ENCODE measurements at places on chromosomes 2 and 18.

GRCh38 chr2:68722712-68723111 lies 11.9 kb upstream of the ARHGAP25 start:
- DNase-seq: no peak

DNA sequence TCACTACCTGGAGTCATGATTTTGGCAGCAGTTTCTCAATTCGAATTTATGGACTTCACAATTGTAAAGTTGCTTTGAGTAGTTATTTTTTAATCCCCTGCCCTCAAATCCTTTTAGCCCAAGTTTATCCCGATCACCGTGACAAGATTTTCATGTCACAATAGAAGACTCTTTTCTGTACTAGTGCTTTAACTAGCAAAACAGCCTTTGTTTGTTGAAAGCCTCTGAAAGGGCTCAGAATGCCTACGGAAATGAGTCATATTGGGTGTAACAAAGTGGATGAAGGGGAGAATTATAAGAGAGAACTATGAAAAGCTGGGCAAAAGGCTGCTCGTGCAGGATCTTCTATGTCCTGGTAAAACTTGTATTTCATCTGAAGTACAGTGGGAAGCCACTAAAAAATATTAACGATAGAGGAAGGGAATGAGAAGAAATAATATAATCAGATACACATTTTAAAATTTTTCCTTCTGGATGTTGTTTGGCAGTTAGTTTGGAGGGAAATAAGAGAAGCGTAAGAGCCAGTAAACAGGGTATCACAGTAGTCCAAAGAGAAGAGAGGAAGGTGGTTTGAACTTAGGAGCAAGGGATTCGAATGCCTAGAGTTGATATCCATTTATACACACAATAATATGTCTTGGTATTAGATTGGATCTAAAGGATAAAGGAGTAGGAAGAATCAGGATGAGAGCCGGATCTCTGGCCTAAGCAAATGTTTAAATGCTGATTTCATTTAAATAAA lies 114.9 kb downstream of the GALNT13 start:
- DNase-seq: no peak

DNA sequence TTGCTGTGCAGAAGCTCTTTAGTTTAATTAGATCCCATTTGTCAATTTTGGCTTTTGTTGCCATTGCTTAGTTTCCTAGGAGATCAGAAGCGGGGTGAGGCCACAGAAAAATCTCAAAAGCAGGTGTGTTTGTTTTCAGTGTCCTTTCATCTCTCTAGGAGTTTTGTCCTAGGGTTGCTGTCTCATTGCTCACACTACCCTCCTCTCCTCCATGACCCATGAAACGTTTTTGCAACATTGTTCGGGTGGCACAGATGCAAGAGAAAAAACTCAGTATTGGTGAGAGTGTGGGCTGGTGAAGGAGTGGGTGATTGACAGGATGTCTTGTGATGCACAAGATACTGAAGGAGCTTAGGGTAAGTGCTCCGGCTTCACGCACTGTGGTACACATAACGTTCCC lies 103.6 kb downstream of the LYPD1 start:
- no peak for DNase-seq

DNA sequence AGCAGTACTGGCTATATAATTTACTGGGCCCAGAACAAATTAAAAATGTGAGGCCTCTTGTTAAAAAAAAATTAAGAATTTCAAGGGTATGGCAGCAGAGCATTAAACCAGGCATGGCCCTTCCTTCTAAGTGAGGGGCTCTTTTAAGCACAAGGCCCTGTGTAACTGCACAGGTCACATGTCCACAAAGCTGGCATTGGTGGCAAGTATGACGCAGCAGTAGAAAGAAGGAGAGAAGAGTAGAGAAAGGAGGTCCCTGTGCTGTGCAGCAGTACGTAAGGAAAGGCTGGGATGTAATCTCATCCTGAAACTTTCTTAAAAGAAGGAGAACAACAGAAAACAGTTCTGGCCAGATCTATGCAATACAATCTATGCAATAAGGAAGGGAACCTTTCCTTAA lies 51.2 kb downstream of the MBD2 start:
- no peak for DNase-seq

DNA sequence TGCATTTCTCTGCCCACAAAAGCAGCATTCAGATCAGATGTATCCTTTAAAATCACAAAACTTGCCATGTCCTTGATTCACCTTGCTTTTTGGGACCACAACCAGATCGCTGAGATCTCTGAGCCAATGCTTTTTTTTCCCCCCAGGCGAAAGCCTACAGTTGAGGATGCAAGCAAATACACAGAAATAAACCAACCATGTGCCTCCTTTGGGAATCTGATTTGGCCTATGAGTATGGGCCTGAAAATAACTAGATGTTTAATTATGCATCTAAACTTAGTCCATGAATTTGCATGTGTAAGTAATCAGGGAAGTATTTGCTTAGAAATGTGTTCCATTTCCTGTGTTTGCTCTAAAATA lies 49.7 kb upstream of the CDC42EP3 start:
- DNase-seq: no peak

DNA sequence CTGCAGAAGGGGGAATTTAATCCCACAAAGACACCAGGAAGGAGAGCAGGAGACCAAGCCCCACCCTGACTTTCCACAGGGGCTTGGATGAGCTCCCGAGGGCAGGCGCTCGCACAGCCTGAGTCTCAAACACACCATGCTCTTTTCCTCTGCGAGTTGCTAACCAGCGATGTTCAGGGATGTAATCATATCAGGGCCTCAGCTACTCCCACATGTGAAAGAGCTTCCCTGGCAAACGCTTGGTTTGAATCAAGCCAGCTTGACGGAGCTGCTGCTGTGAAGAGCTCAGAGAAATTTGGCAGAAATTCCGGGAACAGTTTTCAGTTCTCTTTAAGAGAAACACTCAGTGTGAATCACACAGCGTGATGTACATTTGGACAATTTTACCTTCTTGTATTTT lies 385.8 kb downstream of the GALR1 start:
- no peak for DNase-seq

DNA sequence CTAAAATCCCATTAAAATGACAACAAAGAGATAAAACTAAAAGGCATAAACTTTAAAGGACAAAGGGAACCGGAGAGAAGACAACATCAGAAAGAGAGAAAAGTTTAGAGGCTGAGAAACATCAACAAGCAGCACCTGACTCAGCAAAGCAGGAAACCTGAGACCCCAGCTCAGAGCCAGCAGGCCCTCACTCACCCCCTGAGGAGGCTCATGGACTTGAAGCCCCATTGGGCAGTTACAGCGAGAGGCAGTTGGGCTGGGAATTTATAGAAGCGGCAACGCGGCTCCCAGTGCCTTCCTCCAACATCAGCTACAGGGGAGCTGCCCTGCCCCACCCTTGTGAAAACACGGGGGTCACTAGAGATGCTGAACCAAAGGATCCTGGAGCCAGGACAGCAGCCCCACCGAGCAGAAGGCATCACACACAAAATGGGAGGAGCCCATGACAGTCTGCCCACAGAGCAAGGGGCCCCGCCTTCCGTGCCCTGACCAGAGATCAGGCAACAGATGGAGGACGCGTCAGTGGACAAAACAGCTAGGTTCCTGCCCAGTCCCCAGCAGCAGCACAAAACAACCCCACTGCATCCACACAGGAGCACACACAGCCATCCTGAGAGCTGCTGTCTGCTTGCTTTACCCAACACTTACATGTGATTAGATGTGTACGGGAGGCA lies 52.7 kb downstream of the CMPK2 start:
- DNase-seq: no peak

- DNase-seq: no peak
These were observed 45.6 kb downstream of the LONRF2 start for GRCh38 chr2:100276716-100277115.

DNA sequence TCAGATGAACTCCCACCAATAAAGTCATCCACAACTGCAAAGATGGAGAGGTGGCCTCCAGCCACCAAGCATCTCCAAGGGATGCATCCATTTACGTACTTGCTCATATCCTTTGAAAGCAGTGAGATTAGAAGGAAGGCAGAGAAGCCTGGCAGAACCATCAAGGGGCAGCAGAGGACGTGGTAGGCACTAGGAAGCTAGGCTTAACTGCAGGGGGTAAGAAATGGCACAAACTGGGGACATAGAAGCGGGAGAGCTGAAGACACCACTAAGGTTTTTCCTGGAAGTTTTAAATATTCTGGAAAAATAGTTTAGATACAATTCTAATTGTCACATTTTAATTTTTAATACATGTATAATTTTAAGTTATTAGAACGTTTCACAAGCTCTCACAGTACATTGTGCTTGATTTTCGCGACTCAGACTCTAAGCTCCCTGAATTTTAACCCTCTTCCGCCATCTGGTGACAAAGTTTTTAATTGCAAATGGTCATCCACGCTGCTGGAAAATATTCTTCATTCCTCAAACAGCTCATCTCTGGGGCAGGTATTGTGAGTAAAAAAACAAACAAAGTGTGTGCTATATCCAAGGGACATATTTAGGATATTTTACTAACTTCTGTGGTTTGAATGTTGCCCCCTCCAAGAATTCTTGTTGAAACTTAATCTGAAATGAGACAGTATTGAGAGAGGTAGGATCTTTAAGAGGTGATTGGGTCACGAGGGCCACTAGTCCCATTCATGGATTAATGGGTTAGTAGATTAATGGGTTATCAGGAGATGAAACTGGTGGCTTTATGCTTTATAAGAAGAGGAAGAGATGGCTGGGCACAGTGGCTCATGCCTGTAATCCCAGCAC lies 1.6 kb upstream of the PSTPIP2 start:
- peak; percentile 83 for DNase-seq

- no peak for DNase-seq
These were observed 109.9 kb upstream of the CD302 start for GRCh38 chr2:159907909-159908308.

DNA sequence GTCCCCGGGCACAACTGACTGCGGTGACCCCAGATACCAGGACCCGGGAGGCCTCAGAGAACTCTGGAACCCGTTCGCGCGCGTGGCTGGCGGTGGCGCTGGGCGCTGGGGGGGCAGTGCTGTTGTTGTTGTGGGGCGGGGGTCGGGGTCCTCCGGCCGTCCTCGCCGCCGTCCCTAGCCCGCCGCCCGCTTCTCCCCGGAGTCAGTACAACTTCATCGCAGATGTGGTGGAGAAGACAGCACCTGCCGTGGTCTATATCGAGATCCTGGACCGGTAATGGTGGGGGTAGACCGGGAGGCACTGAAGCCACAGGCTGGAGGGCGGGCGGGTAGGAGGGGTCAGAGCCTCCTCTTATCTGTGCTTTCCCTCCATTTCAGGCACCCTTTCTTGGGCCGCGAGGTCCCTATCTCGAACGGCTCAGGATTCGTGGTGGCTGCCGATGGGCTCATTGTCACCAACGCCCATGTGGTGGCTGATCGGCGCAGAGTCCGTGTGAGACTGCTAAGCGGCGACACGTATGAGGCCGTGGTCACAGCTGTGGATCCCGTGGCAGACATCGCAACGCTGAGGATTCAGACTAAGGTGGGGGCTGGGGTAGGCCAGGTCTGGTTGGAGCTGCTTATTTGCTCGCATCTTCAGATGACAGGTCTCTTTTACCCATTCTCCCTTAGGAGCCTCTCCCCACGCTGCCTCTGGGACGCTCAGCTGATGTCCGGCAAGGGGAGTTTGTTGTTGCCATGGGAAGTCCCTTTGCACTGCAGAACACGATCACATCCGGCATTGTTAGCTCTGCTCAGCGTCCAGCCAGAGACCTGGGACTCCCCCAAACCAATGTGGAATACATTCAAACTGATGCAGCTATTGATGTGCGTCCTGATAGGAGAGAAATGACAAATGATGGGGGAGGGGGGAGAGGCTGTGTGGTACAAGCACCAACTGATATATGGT lies 780 bp downstream of the HTRA2 start:
- peak; percentile 83 for DNase-seq

GRCh38 chr2:14297340-14297739 lies 335.2 kb upstream of the LRATD1 start:
- no peak for DNase-seq

- no peak for DNase-seq
These were observed 35.5 kb downstream of the LIPG start for GRCh38 chr18:49597157-49597931.

GRCh38 chr2:39513641-39514094 lies 76.6 kb upstream of the MAP4K3 start:
- no peak for DNase-seq

DNA sequence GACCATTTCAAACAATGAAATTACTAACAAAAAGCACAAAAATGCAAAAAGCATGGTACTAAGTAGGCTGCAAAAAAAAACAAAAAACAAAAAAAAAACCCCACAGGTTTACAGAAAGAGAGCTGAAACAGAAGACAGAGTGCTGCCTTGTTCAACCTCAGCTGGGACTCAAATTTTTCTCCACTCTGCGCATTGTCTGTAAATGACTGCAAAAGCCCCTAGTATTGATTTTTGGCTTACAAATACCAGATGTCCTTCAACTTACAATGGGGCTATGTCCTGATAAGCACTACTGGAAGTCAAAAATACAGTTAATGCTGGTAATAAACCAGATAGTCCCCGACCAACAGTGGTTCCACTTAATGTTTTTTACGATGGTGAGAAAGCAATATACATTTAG lies 42.2 kb downstream of the UBE2E3 start:
- no peak for DNase-seq

DNA sequence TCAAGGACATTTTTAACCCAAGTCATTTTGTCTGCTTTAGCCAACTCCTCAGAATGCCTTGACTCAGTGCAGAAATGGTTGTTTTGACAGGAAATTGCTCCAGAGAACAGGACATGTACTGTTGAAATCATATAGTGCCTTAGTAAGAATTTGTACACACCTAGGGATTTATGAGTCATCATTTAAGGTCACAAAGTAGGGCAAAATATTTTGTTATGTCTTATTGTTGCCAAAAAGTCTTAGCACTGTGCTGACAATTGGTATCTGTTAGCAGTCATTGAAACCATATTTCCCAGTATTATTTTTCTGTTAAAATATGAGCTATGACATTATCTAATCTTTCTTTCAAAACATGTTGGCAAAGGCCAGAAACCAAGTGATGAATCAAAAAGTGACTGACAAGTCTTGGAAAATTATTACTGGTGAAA lies 104.5 kb downstream of the OSBPL6 start:
- DNase-seq: no peak

GRCh38 chr2:157835425-157835824 lies 40.7 kb downstream of the ACVR1 start:
- no peak for DNase-seq

DNA sequence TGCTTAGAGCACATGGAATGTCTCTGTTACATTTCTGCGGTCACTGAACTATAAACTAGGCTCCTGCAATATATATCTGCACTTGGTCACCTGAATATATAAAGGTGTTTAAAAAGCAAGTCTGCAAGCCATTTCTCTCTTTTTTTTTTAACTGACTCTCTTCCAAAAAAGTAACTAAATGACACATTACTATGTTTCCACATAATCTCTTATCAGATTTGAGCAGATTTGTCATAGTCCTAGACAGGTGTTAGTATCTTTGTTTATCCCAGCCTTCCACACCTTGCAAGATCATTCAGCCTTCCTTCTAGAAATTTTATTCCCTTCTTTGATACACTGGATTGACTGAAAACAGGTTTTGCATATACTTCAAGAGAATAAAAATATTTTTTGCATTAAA lies 86.7 kb upstream of the KLF7 start:
- no peak for DNase-seq

DNA sequence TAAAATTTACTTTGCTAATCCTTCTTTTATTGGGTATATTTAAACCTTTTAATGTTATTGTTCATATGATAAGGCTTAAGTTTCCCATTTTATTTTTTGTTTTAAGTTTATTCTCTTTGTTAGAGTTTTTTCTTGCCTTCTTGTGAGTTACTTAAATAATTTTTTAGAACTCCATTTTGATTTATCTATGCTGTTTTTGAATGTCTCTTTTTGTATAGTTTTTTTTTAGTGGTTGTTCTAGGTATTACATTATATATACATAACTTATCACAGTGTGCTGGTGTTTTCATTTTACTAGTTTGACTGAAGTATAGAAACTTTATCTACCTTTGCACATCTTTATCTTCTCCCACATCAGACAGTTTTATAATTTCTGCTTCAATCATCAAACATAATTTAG lies 49.4 kb upstream of the TGFA start:
- DNase-seq: no peak
